ENCODE measurements at places on chromosomes 3 and 15.
A peak's percentile ranks its signal among the peaks of the same experiment; 100 is the strongest.

DNA sequence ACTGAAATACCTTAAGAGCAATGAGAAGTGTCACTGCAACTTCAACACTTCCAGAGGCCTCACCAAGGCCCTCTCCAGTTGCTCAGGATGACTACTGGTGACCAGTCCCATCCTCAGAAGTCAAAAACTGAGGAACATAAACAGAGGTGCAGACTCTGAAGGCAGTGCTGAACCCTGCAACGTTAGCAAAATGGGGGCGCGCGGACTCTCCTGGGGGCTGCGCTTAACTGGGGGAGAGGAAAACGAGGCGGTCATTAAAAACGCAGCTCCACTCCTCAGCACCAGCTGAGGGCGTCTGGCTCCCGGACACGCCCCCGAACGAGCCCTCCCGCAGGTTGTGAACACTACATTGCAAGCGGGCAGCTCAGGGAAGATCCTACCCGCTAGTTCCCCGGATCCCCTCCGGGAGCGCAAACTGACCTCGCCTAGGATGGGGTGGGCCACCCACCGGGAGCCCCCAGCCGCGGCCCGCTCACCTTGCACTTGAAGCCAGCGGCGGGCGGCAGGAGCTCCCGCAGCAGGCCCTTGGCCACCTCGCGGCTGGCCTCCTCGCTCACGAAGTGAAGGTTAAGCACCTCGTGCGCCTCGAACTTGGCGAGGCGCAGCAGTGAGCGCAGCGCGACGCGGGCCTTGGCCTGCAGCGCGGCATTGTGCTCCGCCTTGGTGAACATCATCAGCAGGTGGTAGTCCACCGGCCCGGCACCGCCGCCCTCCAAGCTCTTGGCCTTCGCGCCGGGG is 711 bp downstream of the XXYLT1 start:
- DNase-seq = no peak

GRCh38 chr3:116190095-116190494 is 255.2 kb downstream of the LSAMP start:
- DNase-seq = no peak

DNA sequence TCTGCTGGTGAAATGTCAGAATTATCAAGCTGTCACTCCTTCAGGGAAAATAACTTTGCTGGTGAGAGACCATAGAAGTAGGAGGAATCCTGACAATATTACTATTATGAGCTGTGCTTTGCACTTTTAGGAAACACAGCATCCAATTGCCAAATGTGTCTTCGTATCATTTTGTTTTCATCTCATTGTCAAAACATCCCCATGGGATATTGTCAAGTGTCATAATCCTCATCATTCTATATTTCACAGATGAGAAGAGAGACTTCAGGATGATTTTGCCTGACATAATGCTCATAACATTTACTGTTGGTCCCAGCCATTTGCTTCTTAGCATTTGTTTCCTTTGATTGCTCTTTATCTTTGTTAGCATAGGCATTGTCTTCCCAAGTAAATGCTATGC is 120.5 kb upstream of the NUDT16 start:
- DNase-seq = no peak

DNA sequence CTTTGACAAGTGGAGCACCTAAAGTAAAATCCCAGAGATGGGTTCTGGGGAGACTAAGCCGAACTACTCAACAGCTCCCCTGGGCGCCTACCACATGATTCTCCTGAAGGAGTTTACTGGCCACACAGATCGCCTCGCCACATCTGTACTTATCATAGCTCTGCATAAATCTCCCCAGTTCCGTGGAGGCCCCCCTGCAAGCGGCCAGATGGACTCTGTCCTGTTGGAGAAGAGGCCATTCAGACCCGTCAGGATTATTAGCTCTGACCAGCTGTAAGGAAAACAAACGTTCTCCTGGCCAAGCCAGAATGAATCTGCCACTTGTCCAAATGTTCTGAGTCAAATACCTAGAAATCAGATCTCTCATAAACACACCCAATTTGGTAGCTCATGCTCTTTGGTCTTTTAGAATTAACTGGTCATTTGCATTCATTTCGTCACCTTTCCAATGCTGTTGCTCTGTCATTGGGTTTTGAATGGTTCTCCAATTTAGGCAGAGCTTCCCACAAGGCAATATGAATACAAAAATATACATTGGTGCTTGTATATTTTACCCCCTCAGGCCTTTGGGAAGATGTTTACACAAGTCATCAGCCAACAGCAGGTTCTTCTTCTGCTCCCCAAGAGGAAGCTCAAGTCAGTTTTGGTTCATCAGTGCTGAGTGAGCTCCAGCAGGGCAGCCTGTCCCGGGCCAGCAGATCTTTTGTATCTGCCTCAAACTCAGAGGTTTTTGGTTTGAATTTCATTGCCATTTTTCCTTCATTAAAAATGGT is 124.5 kb downstream of the THSD4 start:
- DNase-seq = no peak

- DNase-seq = no peak
Measured at GRCh38 chr3:123151251-123151705, 50.5 kb upstream of the SEC22A start.

DNA sequence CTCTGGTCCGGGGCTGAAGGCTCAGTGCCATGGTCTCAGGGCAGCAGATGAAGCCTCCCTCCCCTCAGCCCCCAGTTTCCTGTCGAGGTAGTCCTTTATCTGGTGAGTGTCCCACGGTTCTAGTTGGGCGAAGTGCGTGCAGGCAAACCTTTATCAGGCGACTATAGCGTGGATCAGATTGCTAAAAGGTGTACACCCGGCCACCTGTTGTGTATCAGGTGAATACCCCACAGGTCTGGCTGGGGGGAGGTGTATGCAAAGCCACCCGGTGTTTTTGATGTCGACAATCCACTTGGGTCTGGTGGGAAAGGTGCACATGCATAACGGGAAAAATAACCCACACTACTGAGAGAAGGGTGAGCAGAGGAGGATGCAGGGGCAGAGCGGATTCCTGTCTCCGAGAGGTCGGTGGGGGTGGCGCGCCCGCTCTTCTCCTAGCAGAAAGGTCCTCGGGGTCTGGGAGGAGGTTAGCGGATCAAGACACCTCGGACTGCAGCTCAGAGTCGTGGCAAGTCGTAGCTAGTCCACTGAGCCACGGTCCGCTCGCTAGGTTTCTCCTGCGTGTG is 507 bp downstream of the SLC12A6 start:
- peak; percentile 6 for DNase-seq

DNA sequence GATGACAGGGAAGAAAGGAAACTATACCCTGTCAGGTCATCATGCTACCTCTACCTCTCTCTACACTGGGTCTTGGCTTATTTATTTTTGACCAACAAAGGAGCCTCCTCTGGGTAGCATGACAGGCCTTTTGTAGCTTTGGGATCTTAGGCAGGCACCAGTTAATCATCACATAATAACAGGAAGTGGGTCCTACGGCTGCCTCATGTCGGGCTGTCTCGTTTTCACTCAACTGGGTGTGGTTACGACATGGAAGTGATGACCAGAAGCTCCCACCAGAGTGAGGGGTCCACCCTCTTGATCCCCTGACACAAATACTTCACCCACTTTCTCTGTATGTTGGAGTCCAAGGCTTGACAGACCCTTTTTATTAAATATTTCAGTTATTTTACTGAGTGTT is 105.3 kb downstream of the CD47 start:
- no peak for DNase-seq

DNA sequence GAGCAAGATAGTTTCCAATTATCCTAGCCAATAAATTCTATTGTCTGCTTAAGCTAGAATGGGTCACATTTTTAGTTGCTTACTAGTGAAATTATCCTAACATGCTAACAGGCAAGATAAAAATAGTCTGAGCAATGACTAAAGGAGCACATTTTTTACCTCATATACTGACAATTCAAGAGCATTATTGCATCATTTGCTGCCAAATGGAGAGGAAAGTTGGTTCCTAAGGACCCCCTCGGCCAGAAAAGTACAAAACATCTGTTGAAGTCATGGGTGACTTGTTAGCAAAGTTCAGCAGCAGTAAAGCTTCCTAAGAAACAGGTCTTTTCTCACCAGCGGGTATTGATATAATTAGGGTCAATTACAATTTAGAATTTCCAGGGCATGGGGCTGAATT is 1001.0 kb downstream of the FHIT start:
- DNase-seq = no peak

- no peak for DNase-seq
Measured at GRCh38 chr3:102034639-102035451, 185.5 kb downstream of the NFKBIZ start.

DNA sequence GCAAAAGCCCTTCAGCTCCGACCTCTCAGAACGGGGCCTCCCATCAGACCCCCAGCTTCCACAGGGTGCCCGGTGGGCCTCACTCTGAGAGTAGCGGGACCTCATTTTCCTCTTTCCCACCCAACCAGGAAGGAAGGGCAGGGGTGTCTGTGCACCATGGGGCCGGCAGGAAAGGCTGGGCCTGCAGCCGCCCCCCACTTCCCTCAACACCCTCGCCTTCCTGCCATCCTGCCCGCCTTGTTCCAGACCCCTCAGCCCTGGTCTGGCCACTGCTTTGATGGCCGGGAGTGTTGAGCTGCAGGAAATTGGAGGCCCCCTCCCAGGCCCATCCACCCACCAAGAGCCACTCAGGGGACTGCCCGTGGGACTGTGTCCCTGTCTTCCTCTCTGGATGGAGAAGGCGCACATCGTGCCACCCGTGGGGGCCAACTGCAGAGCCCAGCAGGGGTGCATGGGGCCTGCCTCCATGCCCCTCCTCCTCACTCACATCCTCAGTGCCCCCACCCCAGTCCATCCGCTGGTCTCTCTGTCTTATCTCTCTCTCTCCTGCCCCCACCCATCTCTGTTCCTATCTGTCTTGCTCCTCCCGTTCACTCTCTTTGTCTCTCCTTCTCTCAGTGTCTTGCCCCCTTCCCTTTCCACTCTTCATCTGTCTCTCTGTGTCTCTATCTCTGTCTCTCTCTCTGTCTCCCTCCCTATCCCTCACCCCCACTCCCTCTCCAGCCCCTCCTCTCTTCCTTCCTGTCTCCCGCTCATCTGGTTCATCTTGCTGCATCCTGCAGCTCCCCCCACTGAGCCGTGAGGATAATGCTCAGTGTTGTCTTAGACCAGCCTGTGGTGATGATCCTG is 1.8 kb upstream of the PLXND1 start:
- DNase-seq = no peak

GRCh38 chr15:99014803-99015697 is 7.5 kb upstream of the PGPEP1L start:
- no peak for DNase-seq

DNA sequence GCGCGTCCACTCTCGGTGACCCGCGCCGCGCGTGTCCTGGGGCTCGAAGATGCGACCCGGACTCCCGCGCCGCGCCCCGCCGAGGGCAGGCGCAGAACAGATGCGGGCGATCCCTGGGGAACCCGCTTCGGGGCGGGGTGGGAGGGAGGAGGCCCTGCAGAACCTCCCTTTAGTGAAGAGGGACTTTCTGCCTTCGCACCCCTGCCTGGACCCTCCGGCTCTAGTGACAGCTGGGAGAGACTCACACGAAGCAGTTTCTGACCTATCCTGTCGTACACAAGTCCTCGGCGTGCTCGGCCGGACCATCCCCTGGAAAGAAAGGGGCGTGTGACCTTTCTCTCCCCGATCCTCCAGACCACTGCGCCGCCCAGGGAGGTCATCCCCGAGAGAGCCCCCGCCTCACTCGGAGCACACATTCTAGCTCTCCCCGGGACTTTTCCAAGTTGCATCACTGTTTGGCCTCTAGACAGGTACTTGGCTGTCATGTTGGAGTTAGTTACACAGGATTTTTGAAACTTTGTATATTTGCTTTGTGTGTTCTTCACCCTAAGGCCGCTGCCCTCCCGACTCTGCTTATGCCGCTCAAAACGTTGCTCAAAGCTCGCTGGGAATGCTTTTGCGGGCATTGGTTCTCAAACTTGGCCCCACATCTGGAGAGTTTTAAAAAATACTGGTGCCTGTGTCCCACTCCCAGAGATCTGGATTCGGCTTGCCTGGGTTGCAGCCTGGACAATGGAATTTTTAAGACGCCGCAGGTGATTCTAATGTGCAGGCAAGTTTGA is 582 bp downstream of the CGNL1 start:
- no peak for DNase-seq

DNA sequence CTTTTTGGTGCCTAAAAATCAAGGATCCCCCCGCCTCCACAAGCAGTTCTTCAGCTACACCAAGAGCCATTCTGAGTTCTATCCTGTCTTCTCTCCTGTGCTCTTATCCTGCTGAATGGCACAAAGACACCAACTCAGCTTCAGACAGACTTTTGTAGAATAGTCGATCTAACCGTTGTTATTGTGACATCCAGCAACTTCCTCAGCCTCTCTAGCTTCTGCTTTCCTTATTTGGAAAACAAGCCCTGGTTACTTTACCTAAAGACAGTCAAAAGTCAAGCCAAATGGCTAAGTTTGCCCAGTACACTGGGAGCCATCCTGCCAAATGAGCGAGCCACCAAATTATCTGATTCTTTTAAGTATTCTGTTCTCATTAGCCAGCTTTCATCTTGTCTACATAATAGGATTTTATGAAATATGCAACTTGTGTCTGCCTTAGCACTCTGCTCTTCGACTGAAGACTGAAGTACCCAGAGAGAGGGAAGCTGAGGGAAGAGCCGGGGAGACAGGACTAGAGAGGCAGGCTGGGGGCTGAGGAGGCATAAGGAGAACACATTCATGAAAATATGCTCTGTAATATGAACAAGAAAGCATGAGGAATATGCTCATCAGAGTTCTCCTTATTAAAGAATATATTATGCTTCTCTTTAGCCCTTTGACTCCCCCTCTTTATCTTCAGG is 35.1 kb downstream of the LYZL4 start:
- no peak for DNase-seq

DNA sequence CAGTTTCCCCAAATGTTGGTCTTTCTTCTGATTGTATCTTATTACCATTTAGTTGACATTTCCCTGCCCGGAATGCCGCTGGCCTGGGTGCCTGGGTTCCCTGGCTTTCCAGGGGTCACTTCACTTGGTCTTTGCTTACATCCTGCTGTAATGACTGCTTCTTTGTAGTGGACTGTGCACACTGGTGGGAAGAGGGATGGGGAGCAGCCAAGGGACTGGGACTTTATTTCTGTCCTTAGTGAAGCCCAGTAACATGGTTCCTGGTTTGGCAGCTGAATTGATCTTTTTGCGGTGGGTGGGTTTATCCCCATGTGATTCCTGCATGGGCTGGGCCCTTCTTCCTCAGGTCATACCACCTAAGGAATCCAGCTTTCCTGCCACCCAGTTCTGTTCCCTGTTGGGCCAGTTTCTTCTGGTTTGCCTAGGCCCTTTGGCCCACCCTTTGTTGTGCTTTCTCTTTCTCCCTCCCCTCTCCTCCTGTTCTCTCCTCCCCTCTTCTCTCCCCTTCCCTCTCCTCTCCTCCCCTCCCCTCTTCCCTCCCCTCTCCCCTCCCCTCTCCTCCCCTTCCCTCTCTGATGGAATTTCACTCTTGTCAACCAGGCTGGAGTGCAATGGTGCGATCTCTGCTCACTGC is 41.9 kb downstream of the TRIM71 start:
- no peak for DNase-seq

DNA sequence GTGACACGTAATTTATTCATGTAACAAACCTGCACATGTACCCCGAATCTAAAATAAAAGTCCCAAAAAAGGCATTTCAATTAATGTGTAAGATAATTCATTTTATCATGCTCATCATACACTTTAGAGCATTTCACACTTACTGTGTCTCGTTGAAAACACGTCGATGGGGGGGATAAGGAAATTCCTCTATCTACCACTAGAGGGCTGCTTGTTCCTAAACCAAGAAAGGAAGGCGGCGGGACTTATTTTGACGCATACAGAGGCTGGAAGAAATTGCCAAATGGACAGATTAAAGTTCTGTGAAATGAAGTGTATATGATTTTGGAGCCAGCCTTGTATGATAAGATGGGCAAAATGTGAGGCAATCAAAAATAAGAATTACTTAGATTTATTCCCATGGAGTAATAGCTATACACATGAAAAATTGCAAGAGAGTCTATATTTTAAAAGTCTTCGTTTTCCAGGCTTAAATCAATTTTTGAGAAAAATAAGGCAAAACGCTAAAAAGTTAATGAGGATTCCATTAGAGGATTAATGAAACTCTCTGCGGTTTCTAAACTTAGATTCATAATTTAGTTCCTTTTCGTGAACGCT is 346.8 kb downstream of the CNTN3 start:
- DNase-seq = no peak

Data from activated T-helper 1 cell treated with anti-CD3 and anti-CD28 coated beads, Interleukin-2, amount 50 U/mL, for 16 hours (primary cell).